ENCODE measurements at places on chromosomes 1 and 21. TPM values are rescaled to one million over a fixed set of nuclear protein-coding genes. Genes with fewer than 3 reads are reported as not detected.
A peak's percentile ranks its signal among the peaks of the same experiment; 100 is the strongest.

The CD244 gene
- 62.2 TPM for polyA plus RNA-seq

The NFASC gene
- polyA plus RNA-seq, result not detected

GRCh38 chr1:3060127-3060526, 8.9 kb upstream of the PRDM16 start:
- DNase-seq, result no peak
- no peaks in the 10 kb centered on the region for H3K4me1 ChIP-seq
- H3K27ac ChIP-seq, result no peak overlapping the region
- no peaks in the 10 kb centered on the region for H3K36me3 ChIP-seq
- H3K4me3 ChIP-seq, result no peak overlapping the region
- no peaks in the 10 kb centered on the region for H3K27me3 ChIP-seq

GRCh38 chr1:115976062-115976920, at the start of gene SLC22A15:
Gene SLC22A15, plus strand, starts transcription at chr1:115976513. Its CDS starts 115 bp downstream, at chr1:115976628.
- no peaks in the 10 kb centered on the region for H3K36me3 ChIP-seq
- H3K27me3 ChIP-seq, result no peaks in the 10 kb centered on the region
- peak within 1 kb of the TSS; percentile 88 for H3K27ac ChIP-seq
- peak; percentile 91 for DNase-seq
- peaks cover 54% of the 10 kb centered on the region for H3K4me1 ChIP-seq

GRCh38 chr1:219365451-219365850, 191.8 kb downstream of the LYPLAL1 start:
- DNase-seq, result no peak
- no peak overlapping the region for H3K27ac ChIP-seq
- no peaks in the 10 kb centered on the region for H3K27me3 ChIP-seq

- no peak overlapping the region for H3K4me3 ChIP-seq
- no peaks in the 10 kb centered on the region for H3K27me3 ChIP-seq
- H3K36me3 ChIP-seq, result no peaks in the 10 kb centered on the region
- no peak for DNase-seq
Measured at GRCh38 chr1:230758709-230759368, 11.7 kb downstream of the CAPN9 start.

DNA sequence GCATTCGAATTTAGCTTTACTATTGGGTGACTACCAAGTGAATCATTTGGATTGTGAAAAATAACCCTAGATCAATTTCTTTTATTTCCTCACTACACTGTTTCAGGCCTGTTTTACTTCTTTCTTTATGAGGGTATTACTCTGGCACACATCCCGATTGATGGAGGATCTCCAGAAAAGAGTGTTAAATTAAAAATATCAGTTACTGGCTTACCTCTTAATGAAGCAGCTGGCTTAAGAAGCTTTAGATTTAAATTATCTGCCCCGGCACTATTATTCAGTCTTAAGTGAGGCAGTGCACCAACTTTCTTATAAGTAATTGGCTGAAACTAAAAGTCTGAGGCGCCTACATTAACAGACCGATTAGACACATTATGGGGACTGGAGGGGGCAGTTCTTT, 1097.4 kb downstream of the TTLL7 start:
- no peaks in the 10 kb centered on the region for H3K27me3 ChIP-seq
- H3K36me3 ChIP-seq, result no peaks in the 10 kb centered on the region
- no peak for DNase-seq
- H3K4me3 ChIP-seq, result no peak overlapping the region
- H3K4me1 ChIP-seq, result no peaks in the 10 kb centered on the region

DNA sequence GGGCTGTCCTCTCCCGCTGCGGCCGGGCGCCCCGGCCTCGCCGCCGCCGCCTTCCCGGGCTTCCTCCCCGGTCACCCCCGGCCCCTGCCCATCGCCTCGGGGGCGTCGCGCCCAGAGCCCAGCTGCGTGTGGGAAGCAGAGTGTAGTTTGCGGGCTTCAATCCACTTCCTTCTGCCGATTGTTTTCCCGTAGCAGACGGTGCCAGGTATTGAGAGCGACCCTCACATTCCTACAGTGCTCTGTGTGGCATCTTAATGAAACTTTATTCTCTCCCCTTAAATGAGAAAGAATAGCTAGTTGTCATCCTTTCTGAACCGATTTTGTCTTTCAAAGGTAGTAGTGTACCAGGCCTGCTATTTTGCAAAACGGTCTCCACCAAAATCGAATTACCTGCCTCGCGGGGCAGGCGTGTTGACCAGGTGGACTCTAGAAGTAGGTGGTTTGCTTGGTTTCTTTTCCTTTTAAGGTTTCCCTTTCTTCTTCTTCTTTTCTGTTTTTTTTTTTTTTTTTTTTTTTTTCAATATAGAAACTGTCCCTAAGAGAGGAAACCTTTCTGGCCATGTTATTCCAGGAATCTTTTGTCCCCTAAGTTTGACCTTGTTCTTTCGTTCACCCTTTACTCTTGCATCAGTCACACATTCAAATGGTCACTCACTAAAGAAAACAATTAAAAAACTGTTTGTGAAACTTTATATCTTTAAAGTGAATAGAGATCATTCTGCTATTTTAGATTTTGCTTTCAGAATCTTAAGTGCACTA, 881 bp downstream of the USP25 start:
- no peak for DNase-seq
- no peaks in the 10 kb centered on the region for H3K27me3 ChIP-seq
- peaks cover 41% of the 10 kb centered on the region for H3K4me1 ChIP-seq
- H3K27ac ChIP-seq, result peak overlapping the region; percentile 85

- H3K4me1 ChIP-seq, result no peaks in the 10 kb centered on the region
- no peak overlapping the region for H3K27ac ChIP-seq
- H3K4me3 ChIP-seq, result no peak overlapping the region
- no peak for DNase-seq
Measured at GRCh38 chr1:231160895-231161666, 777 bp upstream of the TRIM67 start.

DNA sequence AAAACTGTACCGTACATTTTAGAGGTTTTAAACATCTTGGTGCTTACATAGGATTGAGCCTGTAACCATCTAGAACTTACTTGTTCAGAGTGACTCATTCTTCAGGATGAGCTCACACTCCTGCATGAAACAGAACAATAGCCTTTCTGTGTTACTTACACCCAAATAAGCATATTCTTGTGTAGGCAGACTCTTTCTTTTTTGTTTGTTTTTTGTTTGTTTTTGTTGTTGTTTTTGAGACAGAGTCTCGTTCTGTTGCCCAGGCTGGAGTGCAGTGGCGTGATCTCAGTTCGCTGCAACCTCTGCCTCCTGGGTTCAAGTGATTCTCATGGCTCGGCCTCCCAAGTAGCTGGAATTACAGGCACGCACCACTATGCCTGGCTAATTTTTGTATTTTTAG, 3.8 kb upstream of the CA6 start:
- DNase-seq, result no peak
- H3K4me3 ChIP-seq, result no peak overlapping the region
- no peaks in the 10 kb centered on the region for H3K36me3 ChIP-seq

DNA sequence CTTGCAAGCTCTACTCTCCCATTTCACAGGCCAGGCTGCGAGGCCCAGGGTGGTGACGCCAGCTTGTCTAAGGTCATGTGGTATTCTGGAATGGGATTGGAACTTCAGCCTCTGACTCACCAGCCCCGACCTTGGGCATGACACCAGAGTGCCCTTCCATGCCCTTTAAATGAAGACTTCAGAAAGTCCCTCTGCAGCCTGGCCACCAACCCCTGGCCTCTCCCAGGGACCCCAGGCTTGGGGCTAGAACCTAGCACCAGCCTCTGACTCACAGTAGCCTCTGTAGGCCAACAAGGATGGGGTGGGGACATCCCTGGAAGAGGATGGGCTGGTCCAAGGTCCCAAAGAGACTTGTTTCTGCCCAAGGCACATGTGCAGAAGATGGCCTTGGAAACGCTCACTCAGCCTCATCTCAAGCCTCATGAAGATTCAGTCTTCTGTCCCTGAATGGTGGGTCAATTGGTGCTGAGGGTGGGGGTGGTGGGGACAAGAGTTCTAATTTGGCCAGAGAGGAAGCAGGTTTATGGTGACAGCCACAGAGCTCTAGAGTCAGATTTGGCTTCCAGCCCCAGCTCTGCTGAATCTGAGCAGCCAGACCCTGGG, 36.1 kb upstream of the RUNX3 start:
- H3K4me3 ChIP-seq, result no peak overlapping the region
- H3K36me3 ChIP-seq, result no peaks in the 10 kb centered on the region
- peak; percentile 52 for DNase-seq
- no peaks in the 10 kb centered on the region for H3K27me3 ChIP-seq

- DNase-seq, result no peak
- no peak overlapping the region for H3K4me3 ChIP-seq
- no peaks in the 10 kb centered on the region for H3K27me3 ChIP-seq
- no peaks in the 10 kb centered on the region for H3K36me3 ChIP-seq
- peaks cover 44% of the 10 kb centered on the region for H3K4me1 ChIP-seq
Measured at GRCh38 chr1:235888119-235888643, 21.5 kb upstream of the LYST start.

DNA sequence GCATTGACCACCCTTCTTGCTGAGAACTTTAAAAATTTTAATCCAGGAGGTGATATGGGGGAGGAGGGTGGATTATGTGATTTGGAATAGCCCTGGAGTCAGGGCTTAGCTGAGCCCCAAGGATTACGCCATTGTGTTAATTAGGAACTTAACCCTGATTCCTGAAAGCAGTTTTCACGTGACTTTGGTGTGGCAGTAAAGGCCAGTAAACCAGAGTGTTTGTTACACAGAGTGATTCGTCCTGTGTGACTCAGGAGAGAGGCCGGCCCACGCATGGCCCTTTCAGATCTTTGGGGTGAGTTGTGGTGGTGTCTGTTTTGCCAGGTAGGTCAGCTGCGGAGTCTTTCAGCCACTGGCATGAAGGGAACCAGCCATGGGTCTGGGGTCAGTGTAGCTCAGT, 107.6 kb downstream of the NOS1AP start:
- H3K36me3 ChIP-seq, result no peaks in the 10 kb centered on the region
- H3K4me3 ChIP-seq, result no peak overlapping the region
- no peak overlapping the region for H3K27ac ChIP-seq
- DNase-seq, result peak; percentile 23
- H3K4me1 ChIP-seq, result peaks cover 16% of the 10 kb centered on the region
